Adipocyte (in vitro differentiated cells): ENCODE measurements at places on chromosomes 1 and 21.

GRCh38 chr1:99525331-99525730, 120.6 kb upstream of the PALMD start:
- DNase-seq = no peak

DNA sequence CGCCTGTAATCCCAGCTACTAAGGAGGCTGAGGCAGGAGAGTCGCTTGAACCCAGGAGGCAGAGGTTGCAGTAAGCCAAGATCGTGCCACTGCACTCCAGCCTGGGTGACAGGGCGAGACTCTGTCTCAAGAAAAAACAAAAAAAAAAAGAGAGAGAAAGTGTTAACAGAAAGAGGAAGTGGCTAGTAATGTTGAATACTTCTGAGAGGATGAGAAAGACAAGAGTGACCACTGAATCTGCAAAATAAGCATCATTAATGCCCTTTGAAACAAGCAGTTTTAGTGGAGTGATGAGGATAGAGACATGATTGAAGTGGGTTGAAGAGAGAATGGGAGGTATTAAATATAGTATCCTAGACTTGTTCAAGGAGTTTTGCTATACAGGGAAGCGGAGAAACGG, 11.7 kb downstream of the MPZ start:
- DNase-seq = no peak

GRCh38 chr1:25748531-25749205, 51.3 kb upstream of the SELENON start:
- no peak for DNase-seq

GRCh38 chr21:41966041-41966833, 12.4 kb upstream of the C2CD2 start:
- DNase-seq = no peak

- peak; percentile 52 for DNase-seq
These were observed 3.1 kb downstream of the SMIM1 start for GRCh38 chr1:3775490-3776230.

GRCh38 chr1:240091614-240092300, at the start of gene FMN2:
TSS of gene FMN2 (plus strand) at chr1:240091883. CDS start at chr1:240092110, 227 bp downstream.
- DNase-seq = peak; percentile 85

GRCh38 chr1:47569681-47570470, 132.0 kb downstream of the FOXD2 start:
- peak; percentile 88 for DNase-seq

DNA sequence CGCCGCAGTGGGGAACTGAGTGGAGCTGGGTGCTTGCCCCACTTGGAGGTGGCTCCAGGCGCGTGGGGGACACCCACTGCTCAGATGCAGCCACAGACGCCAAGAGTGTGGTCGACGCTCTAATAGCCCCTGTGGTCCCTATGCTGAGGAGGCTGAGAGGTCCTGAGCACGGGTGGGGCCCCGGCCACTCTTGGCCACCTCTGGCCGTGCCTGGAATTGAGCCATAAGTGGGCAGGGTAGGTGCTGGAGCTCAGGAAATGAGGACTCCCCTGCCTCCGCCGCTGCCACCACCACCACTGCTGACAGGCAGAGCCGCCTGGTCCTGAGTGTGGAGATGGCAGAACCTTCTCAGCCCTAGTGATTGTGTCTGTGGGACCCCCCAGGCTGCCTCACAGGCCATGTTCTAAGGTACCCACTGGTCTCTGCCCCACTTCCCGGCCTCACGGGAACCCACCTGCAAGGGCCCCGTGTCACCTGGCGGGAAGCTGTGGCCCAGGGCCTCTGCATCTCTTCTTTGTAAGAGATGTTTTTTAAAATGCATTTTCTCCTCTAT, 34.6 kb upstream of the DIP2A start:
- no peak for DNase-seq

DNA sequence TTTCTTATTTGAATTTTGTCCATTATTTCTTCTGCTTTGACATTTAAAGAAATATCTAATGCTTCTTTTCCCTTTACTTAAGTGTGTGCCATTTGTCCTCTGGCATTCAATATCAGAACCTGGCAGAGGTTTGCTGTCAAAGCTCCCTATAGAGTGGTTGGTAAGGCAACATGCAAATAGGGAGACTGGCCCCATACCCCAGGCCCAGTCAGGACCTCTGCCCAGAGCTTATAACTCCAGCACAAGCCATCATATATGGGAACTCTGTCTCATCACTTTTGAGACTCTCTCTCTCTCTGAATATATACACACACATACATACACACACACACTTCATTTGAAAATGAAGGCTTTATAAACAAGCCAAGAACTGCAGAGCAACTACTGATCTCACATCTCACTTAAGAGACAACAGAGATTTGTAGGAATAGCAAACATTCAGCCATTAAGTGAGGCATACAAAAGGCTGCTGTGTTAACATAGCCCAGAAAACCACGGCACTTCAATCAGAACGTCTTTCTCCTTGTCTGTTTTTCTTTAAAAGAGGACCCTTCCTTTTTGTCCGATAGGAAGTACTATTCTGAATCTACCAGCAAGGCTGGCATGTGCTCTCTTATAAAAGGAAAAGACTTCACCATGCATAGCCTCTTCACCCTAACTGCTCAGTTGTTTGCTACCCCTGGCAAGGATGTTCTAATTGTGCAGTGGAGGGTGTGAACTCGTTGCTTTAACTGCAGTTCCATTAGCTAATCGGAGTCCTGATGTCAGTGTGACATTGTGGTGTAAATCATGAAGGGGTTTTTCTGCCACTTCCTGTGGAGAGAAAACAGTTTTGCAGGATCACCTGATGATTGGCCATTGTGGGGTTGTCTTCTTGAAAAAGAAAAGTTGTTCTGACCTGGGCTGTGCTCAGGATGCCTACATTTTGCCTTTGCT, 101.7 kb downstream of the NR5A2 start:
- DNase-seq = no peak
